Hematopoietic multipotent progenitor cell treated with erythropoietin and hydrocortisone succinate and interleukin-3 and kit ligand, for 15 days (in vitro differentiated cells): ENCODE measurements at places on chromosomes 13 and 19.

DNA sequence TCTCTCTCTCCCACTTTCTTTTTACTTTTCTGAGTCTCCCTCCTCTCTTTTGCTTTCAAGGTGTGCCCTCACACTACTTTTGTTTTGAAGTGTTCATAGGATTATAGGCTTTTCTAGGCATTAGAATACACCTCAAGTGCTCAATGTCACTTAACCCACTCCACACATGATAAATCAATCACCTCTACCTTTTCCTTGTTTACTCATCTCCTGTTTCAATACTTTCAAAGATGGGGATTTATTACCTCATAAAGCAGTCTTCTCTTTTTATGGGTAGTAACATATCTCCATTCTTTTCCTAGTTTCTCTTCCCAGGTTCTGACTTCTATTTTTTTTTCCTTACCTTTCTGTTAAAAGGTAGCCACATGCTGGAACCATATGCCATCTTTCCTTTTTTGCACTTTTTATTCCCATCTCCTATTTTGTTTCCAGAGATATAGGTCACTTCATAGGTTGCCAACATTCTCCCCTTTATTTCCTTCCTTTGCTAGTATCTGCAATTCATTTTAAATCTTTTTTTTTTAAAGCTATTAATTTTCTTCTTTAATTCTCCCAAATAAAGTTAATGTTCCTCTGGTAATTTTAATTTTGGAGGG is 137.6 kb upstream of the SLC10A2 start:
- DNase-seq: no peak

- DNase-seq: no peak
These were observed 313.9 kb downstream of the KLF12 start for GRCh38 chr13:73820285-73820684.

- DNase-seq: peak; percentile 72
These were observed 30.3 kb downstream of the CRYL1 start for GRCh38 chr13:20495087-20496023.

GRCh38 chr13:112254061-112254818 is 121.9 kb upstream of the SPACA7 start:
- no peak for DNase-seq

DNA sequence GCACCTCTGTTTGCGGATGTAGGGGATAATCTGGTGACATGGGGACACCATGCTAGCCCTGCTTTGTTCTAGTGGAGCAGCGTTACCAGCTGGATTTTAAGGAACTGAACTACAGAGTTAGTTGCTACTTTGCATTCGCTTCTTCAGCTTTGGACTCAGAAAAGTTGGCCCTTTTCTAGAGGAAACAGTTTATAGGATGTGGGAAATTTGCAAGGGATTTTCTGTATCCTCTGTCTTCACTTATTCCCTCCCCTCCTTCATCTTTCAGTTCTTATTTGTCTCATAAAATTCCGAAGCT is 2.1 kb downstream of the GATAD2A start:
- no peak for DNase-seq

DNA sequence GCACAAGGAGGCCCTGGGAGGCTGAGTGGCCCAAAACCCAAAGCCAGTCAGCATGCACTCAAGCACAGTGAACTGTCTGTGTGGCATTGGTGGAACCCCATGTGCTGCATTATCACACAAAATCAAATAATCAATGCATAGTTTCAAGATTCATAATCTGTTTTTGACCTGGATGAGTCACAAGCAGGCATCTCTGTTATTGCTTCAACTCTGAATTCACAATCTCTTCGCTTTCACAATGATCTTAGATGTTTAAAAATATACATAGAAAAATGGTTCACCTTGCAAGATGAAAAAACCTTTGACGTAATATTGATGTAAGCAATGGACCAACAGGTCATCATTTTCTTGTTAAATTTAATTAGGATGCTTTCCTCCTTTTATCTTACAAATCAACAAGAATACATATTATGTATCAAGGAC is 455.4 kb downstream of the IRS2 start:
- no peak for DNase-seq

- no peak for DNase-seq
These were observed 66.6 kb upstream of the XPO4 start for GRCh38 chr13:20969182-20969581.

- no peak for DNase-seq
These were observed 77.5 kb downstream of the C13orf42 start for GRCh38 chr13:51033421-51034185.

DNA sequence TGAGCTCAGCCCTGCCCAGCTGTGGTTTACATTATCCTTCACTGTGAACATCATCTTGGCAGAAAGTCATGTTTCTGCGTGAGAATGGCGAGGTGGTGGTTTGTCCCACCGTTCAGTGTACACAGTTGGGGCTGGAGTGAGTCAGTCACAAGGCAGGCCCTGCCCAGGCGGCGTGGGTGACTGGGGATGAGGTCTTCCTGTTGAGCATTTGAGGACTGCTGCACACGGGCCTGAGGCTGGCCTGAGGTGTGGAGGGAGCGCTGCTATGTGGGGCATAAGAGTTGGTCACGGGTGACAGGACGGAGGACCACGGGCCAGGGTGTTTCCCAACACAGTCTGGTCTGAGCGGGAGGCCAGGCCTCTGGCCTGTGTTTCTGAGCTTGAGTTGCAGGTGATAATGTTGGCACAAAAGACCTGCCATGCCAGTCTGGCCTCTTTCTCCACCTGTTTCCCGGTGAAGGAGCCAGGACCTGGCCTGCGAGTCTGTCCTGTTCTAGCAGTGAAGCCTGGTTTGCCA is 13.4 kb upstream of the C19orf33 start:
- no peak for DNase-seq

DNA sequence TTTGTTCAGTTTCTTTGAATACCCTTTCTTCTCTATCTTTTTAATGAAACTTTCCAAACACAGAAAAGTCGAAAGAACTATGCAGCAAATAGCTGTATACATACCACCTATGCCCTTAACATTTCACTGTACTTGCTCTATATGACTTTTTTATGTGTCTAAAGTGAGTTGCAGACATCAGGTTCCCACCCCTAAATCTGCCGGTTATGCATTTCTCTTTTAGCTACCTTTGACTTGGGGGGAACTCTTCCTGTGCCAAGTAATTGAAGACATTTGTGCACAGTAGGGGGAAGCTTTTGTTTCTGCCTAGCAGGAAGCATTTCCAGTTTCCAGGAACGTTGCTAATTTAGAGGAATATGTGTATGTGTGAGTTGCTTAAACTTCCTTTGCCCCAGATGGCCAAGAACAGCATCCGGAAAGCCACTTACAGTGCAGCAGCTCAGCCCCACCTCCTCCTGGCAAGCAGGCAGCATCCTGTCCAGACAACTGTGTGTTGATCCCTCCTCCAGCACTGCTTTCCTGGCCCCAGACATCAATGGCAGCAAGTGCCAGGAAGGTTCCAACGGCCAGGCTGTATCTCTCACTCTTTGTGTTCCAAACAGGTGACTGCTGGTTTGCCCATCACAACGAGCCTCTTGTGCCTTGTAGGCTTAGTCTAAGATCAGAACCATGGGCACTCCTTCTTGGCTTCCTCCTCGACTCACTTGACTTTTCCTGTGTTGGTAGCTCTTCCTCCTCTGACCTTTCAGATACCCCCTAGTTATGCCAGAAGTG is 14.7 kb upstream of the GRAMD1A start:
- DNase-seq: no peak

- DNase-seq: no peak
These were observed 626.1 kb downstream of the DACH1 start for GRCh38 chr13:71240911-71241310.

DNA sequence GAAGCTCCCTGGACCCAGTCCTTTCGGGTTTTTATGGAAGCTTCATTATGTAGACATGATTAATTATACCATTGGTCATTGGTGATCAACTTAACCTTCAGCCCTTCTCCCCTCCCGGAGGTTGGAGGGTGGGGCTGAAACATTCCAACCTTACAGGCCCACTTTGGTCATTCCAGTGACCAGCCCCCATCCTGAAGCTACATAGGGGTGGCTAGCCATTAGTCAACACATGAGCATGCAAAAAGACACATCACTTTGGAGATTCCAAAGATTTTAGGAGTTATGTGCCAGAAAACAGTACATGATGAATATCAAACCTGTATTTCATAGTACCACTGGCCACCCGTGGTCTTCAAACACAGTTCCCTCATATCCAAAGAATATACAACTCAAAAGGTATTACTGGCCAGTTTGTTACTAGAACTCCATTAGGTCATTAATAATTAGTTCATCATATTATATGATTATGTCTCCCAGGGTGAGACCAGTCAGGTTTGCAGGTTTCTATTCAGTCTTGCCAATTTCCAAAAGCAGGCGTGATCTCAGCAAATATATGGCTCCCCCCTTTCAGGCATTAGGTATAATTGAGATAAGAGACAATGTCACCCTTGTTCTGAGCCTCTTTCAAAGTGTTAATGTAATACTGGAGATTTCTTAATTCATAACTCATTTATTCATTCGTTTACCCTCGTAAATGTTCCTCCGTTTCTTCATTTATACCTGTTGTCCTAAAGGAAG is 11.1 kb downstream of the PPP5C start:
- DNase-seq: no peak

DNA sequence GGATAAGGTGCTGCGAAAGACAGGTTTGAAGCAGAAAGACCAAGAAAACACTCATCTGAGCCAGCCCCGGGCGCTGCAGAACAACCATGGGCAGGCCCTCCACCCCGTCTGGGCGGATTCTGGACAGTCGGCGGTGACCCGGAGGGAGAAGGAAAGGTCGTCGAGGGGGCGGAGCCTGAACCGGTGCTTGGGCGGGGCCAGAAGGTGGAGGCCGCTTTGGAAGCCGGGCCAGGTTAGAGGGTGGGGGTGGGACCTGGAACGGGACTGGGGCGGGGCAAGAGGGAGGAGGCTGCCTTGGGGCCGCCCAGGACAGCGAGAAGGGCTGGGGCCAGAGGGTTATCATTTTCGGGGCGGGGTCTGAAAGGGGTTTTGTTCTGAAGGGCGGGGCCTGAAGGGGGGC is 5.0 kb upstream of the ZNF765 start:
- DNase-seq: no peak

- DNase-seq: no peak
These were observed 274.5 kb downstream of the LMO7 start for GRCh38 chr13:75910591-75910990.

DNA sequence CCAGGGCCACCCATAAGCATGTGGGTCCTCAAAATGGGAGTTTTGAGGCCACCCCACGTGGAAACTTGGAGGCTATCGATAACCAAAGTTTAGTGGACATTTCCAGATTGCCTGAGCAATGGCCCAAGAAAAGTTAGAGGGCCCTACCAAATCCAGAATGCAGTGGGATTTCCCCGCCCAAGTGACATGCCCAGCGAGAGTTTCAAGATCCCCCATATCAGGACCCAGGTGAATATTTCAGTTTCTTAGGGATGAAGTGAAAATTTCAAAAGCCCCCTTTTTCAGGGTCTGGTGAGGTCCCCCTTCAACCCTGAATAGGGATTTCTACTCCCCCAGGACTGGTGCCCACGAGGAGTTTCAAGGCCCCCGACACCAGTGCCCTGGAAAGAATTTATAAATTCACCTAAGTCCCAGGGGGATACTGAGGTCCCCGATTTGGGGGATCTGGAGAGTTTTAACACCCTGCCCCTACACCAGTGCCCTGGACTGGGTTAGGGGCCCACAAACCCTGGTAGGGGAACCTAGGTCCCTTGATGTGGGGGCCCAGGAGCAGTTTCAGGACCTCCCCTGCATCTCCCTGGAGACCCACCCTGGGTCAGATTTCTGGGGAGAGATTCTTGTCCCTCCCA is 695 bp downstream of the BST2 start:
- no peak for DNase-seq
